ENCODE measurements at places on chromosomes 3 and 15.
A peak's percentile ranks its signal among the peaks of the same experiment; 100 is the strongest.

DNA sequence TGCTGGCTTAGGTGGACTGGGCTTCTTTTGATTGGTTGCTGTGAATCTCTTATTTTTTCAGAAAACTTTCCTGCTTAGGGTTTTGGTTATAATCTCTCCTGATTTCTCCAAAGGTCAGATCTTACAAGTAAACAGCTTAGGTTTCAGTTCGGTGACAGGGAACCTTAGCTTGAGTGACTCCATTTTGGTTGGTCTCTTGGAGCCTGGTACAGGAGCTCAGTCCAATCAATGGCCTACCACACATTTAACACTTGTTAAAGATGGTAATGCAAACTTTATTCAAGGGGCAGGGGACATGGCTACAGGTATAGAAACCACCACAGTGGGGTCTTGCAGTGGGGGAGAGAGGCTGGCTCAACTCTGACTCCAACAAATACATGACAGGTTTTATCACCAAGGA lies 180.9 kb upstream of the THBS1 start:
- no peak for DNase-seq

GRCh38 chr3:171186817-171187500 lies 160.4 kb upstream of the SLC2A2 start:
- no peak for DNase-seq

DNA sequence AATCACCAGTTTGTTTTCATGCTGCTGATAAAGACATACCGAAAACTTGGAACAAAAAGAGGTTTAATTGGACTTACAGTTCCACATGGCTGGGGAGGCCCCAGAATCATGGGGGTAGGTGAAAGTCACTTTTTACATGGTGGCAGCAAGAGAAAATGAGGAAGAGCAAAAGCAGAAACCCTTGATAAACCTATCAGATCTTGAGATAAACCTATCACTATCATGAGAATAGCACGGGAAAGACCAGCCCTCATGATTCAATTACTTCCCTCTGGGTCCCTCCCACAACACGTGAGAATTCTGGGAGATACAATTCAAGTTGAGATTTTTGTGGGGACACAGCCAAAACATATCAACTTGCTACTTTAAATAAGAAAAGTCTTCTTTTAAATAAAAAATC lies 28.9 kb downstream of the CD200R1L start:
- DNase-seq = no peak

DNA sequence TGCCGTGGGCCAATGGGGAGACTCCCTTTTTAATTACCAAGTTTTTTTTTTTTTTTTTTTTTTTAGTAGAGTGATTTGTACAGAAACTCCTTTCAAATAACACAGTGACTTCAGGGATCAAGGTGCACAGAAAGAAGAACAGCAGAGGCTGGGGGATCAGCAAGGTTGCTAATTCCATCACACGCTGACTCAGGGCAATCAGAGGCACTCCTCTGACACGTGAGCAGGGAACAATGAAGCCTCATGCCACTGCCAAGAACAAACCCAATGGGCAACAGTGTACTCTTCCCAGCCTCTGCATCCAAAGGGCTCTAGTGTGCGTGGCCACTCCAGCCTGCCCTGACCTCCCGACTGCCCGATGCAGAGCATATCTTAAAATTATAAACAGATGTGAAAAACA lies 186.7 kb upstream of the WNT5A start:
- no peak for DNase-seq

GRCh38 chr3:29212789-29213433 lies 68.0 kb upstream of the RBMS3 start:
- DNase-seq = no peak

- no peak for DNase-seq
Observed at GRCh38 chr15:63366451-63366850, 15.2 kb downstream of the CA12 start.

GRCh38 chr15:100131321-100132224 lies 210.2 kb downstream of the ADAMTS17 start:
- DNase-seq = peak; percentile 61

GRCh38 chr15:34793901-34794300 lies 1.4 kb downstream of the ACTC1 start:
- no peak for DNase-seq

GRCh38 chr3:50154476-50154839 lies 666 bp upstream of the SEMA3F start:
- no peak for DNase-seq

- DNase-seq = no peak
Observed at GRCh38 chr3:48244461-48244860, 3.6 kb downstream of the ZNF589 start.
